T-helper 2 cell treated with Interferon-gamma antibody and Interleukin-4, amounts not matched to agents 5 μg/mL and 100 μg/mL, for 36 hours (primary cell): ENCODE measurements at places on chromosomes 2 and 18.
A peak's percentile ranks its signal among the peaks of the same experiment; 100 is the strongest.

- DNase-seq = no peak
- H3K27ac ChIP-seq = peak overlapping the region; percentile 13
- peaks cover 15% of the 10 kb centered on the region for H3K4me1 ChIP-seq
- no peaks in the 10 kb centered on the region for H3K27me3 ChIP-seq
- H3K36me3 ChIP-seq = no peaks in the 10 kb centered on the region
Observed at GRCh38 chr2:28349546-28350165, 43.0 kb upstream of the FOSL2 start.

DNA sequence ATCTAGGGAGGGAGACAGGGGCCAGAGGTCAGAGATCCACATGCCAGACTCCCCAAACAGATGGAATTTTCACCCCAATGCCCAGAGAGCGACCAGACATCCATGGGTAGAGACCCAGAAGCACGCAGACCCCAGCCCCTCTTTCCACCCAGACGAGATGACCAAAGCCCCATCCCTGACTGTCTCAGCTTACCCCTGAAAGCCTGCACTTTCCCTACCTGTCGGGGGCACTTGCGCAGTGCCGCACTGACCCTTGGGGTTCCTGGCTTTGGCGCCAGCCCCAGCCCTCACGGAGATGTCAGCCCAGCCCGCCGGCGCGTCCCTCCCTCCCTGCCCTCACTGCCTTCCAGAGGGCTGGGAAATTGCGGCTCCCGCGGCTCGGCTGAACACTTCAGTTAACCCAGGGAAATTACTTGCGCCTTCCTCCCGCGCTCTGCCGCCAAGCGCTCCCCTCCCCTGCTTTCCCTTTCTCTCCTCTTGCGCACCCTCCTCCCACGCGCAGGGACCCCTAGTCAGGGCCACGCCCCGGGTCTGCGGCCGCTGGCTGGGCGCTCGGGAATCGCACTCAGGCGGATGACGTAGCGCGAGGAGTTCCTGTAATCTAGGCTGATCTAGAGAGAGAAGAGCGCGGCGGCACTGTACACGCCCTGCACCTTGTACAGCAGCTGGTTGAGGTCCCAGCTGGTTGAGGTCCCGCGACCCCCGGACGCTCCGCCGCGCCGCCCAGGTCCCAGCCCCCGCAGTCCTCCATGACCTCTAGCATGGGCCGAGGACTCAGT is 12.0 kb downstream of the ALPG start:
- H3K4me1 ChIP-seq = peaks cover 4% of the 10 kb centered on the region
- peak; percentile 13 for DNase-seq
- H3K4me3 ChIP-seq = peak overlapping the region; percentile 29
- H3K36me3 ChIP-seq = peaks cover 3% of the 10 kb centered on the region
- H3K27ac ChIP-seq = no peak overlapping the region
- peaks cover 61% of the 10 kb centered on the region for H3K27me3 ChIP-seq

- peaks cover 75% of the 10 kb centered on the region for H3K27me3 ChIP-seq
- peaks cover 17% of the 10 kb centered on the region for H3K4me1 ChIP-seq
- no peak for DNase-seq
- H3K4me3 ChIP-seq = no peak overlapping the region
Observed at GRCh38 chr2:60557486-60557864, 4.0 kb upstream of the BCL11A start.

DNA sequence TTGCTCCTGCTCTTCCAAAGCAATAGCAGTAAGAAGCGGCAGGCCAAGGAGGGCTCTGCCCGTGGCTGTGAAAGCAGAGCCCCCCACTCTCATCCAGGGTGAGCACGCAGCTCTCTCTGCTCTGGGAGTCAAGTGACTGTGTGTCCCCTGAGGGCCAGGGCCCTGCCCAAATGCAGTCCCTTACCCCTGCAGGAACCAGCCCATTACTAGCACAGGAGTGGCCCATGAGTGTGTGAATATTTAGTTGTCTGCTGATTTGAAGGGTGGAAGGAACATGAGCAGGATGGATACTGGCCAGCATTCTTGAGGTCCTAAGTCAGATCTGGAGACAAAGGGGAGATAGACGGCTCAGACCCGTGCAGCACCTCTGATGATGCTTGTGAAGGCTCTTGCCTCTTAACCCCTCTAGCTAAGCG is 69.7 kb upstream of the FOSL2 start:
- no peak for DNase-seq
- no peak overlapping the region for H3K4me3 ChIP-seq
- H3K36me3 ChIP-seq = peaks cover 2% of the 10 kb centered on the region
- H3K4me1 ChIP-seq = peaks cover 6% of the 10 kb centered on the region
- no peaks in the 10 kb centered on the region for H3K27me3 ChIP-seq

- peaks cover 27% of the 10 kb centered on the region for H3K4me1 ChIP-seq
- DNase-seq = no peak
- H3K27me3 ChIP-seq = no peaks in the 10 kb centered on the region
- no peak overlapping the region for H3K4me3 ChIP-seq
- H3K36me3 ChIP-seq = peaks cover 13% of the 10 kb centered on the region
Observed at GRCh38 chr2:28419443-28420270, 27.0 kb downstream of the FOSL2 start.
